Pancreas (tissue), 10 donors: ENCODE measurements at places on chromosomes 1 and 21. TPM values are rescaled to one million over a fixed set of nuclear protein-coding genes. Genes with fewer than 3 reads are reported as not detected.

DNA sequence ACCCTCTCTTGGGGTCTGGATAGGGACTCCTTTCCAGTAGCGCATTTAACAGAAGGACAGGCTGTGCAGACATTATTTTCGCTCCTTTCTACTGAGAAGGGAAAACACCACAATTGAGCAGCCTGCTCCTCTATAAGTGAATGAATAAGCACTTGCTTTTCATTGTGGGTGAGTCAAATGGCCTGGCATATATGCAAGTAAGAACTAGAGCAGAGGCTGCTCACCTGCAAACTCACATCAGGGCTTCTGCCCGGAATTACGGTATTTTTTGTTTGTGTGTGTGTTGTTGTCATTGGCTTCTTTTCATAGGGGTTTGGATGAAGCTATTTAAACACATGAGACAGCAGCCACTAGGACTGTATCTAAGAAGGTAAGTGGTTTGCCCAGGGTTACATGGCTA, 200.1 kb upstream of the CAMK1G start:
- H3K27ac ChIP-seq, result no peak overlapping the region
- no peaks in the 10 kb centered on the region for H3K27me3 ChIP-seq
- no peak overlapping the region for H3K4me3 ChIP-seq
- no peaks in the 10 kb centered on the region for H3K4me1 ChIP-seq

Gene OR14K1
- total RNA-seq, result not detected

GRCh38 chr1:158020259-158020885, 26.9 kb downstream of the KIRREL1 start:
- H3K4me1 ChIP-seq, result no peaks in the 10 kb centered on the region
- no peak overlapping the region for H3K4me3 ChIP-seq
- DNase-seq, result no peak
- no peaks in the 10 kb centered on the region for H3K27me3 ChIP-seq

DNA sequence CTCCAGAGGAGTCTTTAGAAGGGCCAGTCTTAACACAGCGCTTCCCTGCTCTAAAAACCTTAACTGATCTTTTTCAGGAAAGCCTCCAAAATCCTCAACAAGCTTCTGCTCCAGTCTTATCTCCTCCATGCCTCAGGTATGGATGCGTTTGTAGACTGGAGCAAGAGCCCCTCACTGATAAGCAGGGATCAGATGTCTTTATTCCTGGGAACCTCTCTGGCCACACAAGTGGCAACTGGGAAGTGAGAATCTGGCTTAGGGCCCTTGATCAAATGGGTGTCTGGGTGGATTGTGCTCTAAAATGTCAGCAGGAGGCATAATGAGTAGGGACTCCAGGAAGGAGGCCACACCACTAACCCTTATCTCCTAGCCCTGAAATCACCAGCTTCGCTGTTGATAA, 1.4 kb downstream of the ZBTB8A start:
- no peak overlapping the region for H3K27ac ChIP-seq
- no peaks in the 10 kb centered on the region for H3K27me3 ChIP-seq
- peaks cover 18% of the 10 kb centered on the region for H3K4me1 ChIP-seq
- H3K4me3 ChIP-seq, result no peak overlapping the region

DNA sequence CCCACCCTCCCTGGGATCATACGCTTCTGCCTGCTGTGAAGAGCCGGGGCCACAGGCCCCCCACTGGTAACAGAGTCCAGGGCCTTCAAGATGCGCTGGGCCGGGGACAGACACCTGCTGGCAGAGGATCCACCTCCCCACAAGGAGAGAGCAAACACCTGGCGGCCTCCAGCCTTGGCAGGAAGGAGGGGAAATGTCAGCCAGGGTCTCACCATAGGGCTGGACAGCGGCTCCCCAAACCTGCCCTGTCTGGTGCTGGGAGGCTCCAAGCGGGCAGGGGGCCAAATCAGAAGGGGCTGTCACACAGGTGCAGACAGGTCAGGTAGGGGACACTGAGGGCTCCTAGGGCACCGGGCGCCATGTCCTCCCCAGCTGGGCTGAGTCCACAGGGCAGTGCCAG, 58.9 kb downstream of the KCNAB2 start:
- DNase-seq, result peak; percentile 42
- H3K27ac ChIP-seq, result no peak overlapping the region
- no peaks in the 10 kb centered on the region for H3K4me1 ChIP-seq
- no peaks in the 10 kb centered on the region for H3K36me3 ChIP-seq

DNA sequence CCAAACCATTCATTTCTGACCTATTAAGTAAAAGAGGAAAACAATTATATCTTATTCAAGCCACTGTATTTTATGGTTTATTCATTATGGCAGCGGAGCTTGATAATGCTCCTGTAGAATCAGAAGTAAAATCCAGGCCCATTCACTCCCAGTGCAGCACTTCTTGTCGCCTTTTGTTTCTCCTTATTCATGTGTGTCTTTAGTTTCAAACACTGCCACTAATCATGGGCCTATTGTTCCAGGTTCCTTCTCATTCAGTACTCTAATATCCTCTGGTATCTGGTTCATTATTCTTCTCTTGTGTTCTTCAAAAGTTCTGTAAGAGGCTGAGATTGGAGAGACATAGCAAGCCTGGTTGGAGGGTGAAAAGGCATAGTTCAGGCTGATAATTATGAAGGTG, 218.3 kb downstream of the LRRIQ3 start:
- H3K27me3 ChIP-seq, result no peaks in the 10 kb centered on the region
- DNase-seq, result no peak
- H3K36me3 ChIP-seq, result no peaks in the 10 kb centered on the region
- H3K4me1 ChIP-seq, result no peaks in the 10 kb centered on the region

DNA sequence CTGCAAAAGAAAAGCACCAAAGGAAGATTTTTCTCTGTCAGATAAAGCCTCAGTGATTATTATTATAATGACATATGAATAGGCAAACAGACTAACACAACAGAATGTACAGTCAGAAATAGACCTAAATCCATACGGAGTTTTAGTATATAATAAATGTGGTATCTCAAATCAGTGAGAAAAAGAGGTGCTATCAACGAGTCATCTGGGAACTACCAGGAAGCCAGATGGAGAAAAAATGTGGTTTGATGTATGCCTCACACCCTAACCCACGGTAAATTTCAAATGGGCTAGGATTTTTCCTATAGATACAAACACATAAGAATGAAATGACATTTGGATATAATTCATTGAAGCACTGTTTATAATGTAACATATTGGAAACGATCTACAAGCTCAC, 110.3 kb downstream of the ODF2L start:
- H3K27me3 ChIP-seq, result no peaks in the 10 kb centered on the region
- H3K27ac ChIP-seq, result no peak overlapping the region
- no peak for DNase-seq
- H3K4me3 ChIP-seq, result no peak overlapping the region

DNA sequence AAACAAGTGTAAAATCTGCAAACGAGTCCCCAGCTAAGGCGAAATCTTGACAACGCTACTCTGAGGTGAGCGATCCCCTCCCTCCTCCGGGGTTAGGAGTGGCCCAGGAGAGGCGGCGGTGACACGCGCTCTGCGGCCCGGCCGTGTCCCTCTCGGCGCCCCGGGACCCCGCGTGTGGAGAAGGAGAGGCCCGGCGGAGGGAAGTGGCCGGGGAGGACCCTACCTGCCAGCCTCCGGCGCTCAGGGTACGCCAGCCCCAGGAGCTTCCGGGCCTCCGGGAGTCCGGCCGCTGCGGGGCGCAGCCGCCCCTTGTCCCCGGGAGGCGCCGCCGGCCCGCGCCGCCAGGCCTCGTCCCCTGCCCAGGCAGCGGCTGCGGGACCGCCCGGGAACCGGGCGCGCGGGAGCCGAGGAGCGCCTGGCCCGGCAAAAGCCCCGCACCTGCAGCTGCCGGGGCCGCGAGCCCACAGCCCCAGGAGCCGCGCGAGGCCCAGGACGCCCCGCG, 543 bp downstream of the ABCB10 start:
- peak overlapping the region; percentile 83 for H3K27ac ChIP-seq
- no peaks in the 10 kb centered on the region for H3K36me3 ChIP-seq
- DNase-seq, result peak; percentile 83
- no peaks in the 10 kb centered on the region for H3K27me3 ChIP-seq
- H3K4me1 ChIP-seq, result peaks cover 30% of the 10 kb centered on the region

Gene APCS
- 12.2 TPM for total RNA-seq

DNA sequence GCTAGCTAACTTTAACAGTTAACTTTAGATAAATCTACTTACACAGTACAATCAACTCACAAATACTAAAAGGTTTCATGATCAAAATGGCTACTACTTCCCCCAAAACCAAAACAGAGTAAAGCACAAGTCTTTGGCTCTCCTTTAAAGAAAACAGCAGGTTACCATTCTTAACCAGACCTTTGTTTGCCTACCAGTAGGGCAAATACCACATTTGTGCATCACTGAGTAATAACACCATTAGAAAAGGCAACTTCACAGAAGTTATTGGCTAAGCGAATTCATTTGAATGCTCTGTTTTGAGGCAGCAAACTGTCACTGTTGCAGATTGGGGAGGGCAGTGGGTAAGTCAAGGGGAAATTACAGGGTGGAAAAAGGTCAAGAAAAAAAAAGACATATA, 17.3 kb upstream of the SERPINC1 start:
- no peak overlapping the region for H3K27ac ChIP-seq
- no peaks in the 10 kb centered on the region for H3K27me3 ChIP-seq
- no peak overlapping the region for H3K4me3 ChIP-seq
- no peak for DNase-seq
- H3K4me1 ChIP-seq, result no peaks in the 10 kb centered on the region
- no peaks in the 10 kb centered on the region for H3K36me3 ChIP-seq

- no peak for DNase-seq
- H3K4me3 ChIP-seq, result no peak overlapping the region
- no peak overlapping the region for H3K27ac ChIP-seq
Observed at GRCh38 chr1:112318263-112318662, 77.8 kb upstream of the CTTNBP2NL start.

- no peak overlapping the region for H3K4me3 ChIP-seq
- H3K27ac ChIP-seq, result no peak overlapping the region
- no peaks in the 10 kb centered on the region for H3K4me1 ChIP-seq
- H3K27me3 ChIP-seq, result no peaks in the 10 kb centered on the region
Observed at GRCh38 chr1:162666006-162666645, 33.9 kb downstream of the DDR2 start.

DNA sequence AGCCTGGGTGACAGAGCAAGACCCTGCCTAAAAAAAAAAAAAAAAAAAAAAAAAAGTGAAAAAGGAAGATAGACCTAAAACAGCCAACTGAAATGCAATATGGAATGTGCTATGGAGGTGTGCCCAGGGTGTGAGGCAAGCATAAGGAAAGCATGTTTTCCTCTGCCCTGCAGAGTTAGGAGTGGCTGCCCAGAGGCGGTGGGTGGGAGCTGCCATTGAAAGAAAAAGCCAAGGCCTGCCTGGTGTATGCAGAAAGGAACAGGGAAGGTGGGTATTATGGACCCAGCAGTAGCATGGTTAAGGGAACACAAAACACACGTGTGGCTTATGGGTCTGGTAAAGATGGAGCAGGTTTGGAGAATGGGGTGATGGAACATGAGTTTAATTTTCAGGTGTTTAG, 8.9 kb downstream of the CD244 start:
- no peak overlapping the region for H3K4me3 ChIP-seq
- no peaks in the 10 kb centered on the region for H3K4me1 ChIP-seq
- DNase-seq, result no peak
- no peak overlapping the region for H3K27ac ChIP-seq
- no peaks in the 10 kb centered on the region for H3K27me3 ChIP-seq
- H3K36me3 ChIP-seq, result no peaks in the 10 kb centered on the region

DNA sequence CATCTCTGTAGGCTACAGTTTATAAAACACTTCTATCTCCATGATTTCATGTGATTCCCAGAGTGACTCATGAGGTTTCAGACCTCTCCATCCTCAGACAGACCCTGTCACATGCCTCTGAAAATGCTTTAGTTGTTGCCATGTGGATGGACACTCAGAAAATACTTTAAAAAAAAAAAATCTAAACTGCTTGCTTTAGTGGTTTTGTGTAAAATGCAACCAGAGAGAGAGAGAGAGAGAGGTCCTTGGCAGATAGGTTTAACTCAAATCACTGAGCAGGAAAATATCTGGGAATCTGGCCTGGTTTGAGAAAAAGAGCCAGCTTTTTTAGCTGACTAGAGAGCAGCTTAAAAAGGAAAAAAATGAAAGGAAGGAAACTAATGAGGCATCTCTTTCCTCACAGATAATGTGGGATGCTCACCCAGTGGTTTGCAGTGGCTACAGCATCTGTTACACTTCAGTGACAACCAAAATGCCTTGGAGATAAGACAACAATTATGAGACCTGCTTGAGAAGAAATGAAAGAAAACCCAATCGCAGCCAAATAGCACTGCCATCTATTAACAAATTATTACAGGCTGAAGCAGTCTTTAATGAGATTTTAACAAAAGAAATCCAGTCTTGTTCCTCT, 54.6 kb upstream of the SYT14 start:
- no peaks in the 10 kb centered on the region for H3K36me3 ChIP-seq
- no peaks in the 10 kb centered on the region for H3K27me3 ChIP-seq
- no peak overlapping the region for H3K4me3 ChIP-seq
- DNase-seq, result no peak
- no peak overlapping the region for H3K27ac ChIP-seq

GRCh38 chr1:2945821-2946231, 75.4 kb upstream of the ACTRT2 start:
- H3K27ac ChIP-seq, result no peak overlapping the region
- H3K27me3 ChIP-seq, result no peaks in the 10 kb centered on the region
- DNase-seq, result peak; percentile 2
- no peaks in the 10 kb centered on the region for H3K4me1 ChIP-seq
- no peak overlapping the region for H3K4me3 ChIP-seq

Gene NR1I3
- total RNA-seq, result not detected

DNA sequence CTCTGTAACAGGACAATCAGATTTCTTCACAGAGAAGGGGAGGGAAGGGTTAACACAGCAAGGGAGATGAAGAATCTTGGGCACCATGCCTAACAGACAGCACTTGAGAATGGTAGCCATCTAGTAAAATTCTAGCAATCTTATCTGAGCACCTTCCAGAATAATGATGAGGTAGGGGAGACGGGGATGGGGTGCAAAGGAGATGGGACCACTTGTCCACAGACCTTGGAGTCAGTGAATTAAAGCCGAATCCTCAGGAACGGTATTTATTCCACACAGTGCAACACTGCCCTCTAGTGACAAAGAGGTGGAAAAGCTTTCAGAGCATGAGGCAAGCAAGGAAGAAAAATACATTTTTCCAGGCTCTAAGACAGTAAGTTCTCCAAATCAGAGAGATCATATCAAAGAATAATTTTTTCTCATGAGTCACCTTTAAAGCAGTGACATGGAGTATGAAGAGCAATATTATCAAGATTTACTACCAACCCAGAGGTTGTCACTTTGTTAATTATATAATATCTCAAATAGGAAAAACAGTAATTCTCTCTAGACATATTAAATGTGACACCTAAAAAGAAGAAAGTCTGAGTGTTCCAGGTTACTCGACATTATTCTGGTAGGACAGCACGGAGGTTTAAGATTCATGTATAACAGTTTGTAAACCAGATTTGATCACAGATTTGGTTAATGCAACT, 43.3 kb upstream of the LPAR3 start:
- DNase-seq, result peak; percentile 31
- H3K4me1 ChIP-seq, result peaks cover 6% of the 10 kb centered on the region
- no peaks in the 10 kb centered on the region for H3K27me3 ChIP-seq
- H3K36me3 ChIP-seq, result no peaks in the 10 kb centered on the region
- no peak overlapping the region for H3K4me3 ChIP-seq

GRCh38 chr1:45647248-45648021, 23.6 kb upstream of the CCDC17 start:
- no peaks in the 10 kb centered on the region for H3K27me3 ChIP-seq
- no peaks in the 10 kb centered on the region for H3K36me3 ChIP-seq
- peaks cover 12% of the 10 kb centered on the region for H3K4me1 ChIP-seq
- H3K27ac ChIP-seq, result no peak overlapping the region
- no peak overlapping the region for H3K4me3 ChIP-seq

- no peak for DNase-seq
- no peaks in the 10 kb centered on the region for H3K36me3 ChIP-seq
- H3K27me3 ChIP-seq, result no peaks in the 10 kb centered on the region
- H3K4me1 ChIP-seq, result no peaks in the 10 kb centered on the region
- H3K4me3 ChIP-seq, result no peak overlapping the region
Observed at GRCh38 chr1:234176000-234176399, 197.3 kb upstream of the COA6 start.
